ENCODE measurements at places on chromosomes 7 and 10.
A peak's percentile ranks its signal among the peaks of the same experiment; 100 is the strongest.

- no peak for DNase-seq
Observed at GRCh38 chr7:132768099-132768498, 191.8 kb upstream of the PLXNA4 start.

- DNase-seq, result no peak
Observed at GRCh38 chr10:44424298-44424697, 39.4 kb upstream of the CXCL12 start.

GRCh38 chr7:102244601-102245000 lies 42.1 kb upstream of the SH2B2 start:
- DNase-seq, result no peak

DNA sequence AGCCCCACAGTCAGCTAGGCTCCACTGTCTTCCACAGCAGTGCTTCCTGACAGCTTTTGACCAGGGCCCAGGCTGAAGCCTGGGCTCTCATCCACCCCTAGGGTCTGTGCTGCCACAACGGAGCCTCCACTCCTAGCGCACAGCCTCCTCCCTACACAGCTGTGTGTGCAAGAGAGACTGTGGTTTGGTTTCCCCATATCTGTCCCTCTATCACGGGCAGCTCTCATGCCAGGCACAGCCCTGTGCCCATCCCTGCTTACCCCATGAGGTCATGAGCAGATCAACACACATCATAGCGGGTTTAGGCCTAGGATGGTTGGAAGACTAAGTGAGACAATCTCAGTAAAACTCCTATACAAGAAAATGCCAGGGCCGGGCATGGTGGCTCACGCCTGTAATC lies 61.7 kb upstream of the PLXNA4 start:
- no peak for DNase-seq

GRCh38 chr7:81190997-81191768 lies 272.3 kb upstream of the SEMA3C start:
- peak; percentile 79 for DNase-seq

- no peak for DNase-seq
Observed at GRCh38 chr7:47202146-47202783, 379.6 kb downstream of the TNS3 start.

DNA sequence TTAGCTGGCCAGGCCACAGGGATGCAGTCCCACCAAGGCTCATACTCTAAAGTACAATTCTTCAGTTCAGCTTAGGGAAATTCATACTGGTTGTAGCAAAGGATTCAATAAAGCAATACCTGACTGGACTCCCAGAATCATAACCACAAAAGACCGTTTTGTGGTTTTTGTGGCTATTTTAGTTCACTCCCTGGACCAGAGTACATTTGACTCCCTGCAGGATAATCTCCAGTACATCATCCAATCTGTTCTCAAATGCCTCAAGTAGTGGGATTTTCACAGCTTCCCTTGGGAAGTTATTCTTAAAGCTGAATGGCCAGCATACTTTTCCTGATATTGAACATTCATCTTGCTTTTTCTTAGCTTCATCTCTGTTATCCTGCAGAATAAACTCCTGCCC lies 29.3 kb upstream of the YAE1 start:
- no peak for DNase-seq

DNA sequence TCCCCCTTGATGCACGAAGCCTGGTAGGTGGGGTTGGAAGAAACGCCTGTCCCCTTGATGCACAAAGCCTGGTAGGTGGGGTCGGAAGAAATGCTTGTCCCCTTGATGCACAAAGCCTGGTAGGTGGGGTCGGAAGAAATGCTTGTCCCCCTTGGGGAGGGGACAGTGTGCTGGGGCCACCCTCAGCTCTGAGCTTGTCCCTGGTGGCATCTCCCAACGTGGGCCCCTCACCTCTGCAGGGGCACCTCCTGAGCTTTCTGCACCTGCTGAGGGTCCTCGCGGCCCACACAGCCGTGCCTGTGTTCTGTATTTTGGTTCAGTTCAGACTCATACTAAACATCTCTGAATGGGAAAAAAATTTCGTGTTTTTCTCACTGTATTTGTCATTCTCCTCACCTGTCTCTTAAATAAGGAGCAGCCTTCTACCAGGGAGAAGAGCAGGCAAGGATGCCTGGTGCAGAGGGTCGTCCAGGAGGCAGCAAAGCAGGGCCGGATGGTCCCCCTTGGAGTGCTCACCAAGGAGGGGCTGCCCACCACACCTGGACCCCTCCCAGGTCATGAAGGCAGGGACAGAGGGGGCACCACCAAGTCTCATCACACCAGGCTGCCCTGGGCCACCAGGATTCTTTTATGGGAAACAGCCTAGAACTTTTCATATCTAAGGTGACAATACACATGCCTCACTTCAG lies 24.7 kb downstream of the VIPR2 start:
- DNase-seq, result no peak

- DNase-seq, result peak; percentile 69
Observed at GRCh38 chr7:100563809-100564400, 9.8 kb downstream of the SAP25 start.

DNA sequence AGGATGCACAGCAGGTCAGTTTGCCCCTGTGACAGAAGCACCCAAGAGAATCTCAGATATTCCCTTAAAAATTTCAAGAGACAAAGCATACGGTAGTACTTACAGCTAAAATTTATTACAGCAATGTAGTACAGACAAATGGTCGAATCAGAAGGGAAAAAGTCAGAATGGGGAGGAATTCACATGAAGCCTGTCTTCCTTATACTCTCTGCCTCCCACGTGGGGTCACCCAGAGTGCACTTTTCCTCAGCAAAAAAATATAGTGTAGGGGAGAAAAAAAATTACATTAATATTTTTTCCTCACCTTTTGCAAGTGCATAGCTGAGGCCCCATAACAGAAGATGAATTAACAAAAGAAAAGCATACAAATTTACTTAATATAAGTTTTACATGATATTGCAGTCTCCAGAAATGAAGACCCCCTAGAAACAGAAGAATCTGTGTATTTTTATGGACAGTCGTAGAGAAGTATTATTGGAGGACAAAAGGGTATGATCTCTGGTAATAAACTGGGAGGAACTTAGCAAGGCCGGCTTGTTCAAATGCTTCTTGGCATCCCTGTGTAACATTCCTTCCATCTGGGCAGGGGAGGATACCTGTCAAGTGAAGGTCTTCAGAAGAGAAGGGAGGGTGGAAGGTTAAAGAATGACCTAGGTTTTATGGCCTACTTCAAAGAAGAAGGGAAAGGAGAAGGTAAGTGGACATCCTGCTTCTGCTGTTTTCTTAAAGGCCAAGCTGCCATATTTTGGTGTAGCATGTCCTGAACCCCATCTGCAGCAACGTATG lies 270.6 kb upstream of the MAGI2 start:
- DNase-seq, result peak; percentile 50

GRCh38 chr7:84792231-84792893 lies 394.5 kb downstream of the SEMA3D start:
- DNase-seq, result no peak

- no peak for DNase-seq
Observed at GRCh38 chr10:70689661-70690060, 17.4 kb downstream of the ADAMTS14 start.
